ENCODE measurements at places on chromosomes 3 and 15.

- DNase-seq = no peak
Observed at GRCh38 chr3:73060302-73060723, 1.1 kb upstream of the EBLN2 start.

- DNase-seq = no peak
Observed at GRCh38 chr3:196886144-196886543, 18.4 kb downstream of the SENP5 start.

GRCh38 chr3:149366031-149366430 lies 11.4 kb downstream of the TM4SF1 start:
- DNase-seq = no peak

DNA sequence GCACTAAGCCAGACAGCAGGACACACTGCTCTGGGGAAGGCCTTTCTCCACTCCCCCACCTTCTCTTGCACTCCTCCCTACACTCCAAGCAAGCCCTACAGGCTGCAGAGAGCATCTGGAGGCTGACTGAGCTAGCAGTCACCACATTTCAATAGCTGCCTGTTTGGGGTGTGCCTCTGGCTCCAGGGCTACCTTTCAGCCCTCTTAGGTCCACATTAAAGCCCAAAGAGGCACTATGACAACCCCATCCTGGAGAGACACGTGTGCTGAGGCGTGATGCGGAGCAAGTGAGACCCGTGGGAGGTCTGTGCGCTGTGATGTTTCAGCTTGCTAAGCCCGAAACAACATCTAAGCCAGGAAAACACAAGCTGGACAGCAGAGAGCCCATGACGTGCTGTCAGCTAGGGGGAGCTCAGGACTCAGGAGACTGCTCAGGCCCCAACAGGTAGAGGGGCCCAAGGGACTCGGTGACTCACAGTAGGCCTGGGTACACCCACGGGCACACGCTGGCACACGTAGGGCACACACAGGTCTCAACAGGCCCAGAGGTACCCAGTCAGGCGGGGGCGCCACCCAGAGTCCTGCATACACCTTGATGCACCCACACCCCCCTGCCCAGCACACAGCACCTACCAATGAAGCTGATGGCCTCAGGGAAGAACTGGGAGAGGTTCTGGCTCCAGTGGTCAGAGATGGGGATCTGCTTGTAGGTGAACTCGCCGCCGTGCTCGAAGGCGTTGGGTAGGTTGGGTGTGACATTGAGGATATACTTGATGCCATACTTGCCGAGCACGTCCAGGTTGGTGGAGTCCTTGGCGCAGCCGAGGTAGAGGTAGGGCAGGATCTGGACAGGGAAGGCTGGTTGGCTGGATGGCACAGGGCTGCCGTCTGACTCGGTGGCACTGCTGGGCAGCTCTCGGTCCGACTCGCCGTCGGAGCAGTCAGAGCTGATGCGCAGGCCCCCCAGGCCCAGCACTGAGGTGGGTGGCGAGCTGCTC lies 2.8 kb downstream of the DUSP7 start:
- DNase-seq = peak; percentile 64

DNA sequence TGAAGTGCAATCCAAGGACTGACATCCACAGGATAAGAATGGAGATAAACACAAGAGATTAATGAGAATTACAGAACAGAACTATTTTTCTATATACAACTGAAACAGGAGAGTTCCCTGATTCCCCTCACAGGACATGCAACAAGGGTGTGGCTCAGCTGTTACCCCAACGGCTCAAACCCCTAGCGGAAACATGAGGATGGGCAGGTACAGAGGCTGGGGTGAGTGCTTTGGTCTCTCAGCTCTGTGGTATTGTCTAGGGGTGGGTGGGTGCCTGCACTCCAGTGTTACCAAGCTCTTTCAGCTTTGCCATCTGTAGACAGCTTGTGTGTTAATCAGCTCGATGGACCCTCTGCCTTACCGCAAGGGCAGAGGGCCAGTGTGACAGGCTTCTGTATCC lies 17.8 kb upstream of the LRIG1 start:
- no peak for DNase-seq

GRCh38 chr15:92797168-92798052 lies 102.7 kb upstream of the CHD2 start:
- no peak for DNase-seq

DNA sequence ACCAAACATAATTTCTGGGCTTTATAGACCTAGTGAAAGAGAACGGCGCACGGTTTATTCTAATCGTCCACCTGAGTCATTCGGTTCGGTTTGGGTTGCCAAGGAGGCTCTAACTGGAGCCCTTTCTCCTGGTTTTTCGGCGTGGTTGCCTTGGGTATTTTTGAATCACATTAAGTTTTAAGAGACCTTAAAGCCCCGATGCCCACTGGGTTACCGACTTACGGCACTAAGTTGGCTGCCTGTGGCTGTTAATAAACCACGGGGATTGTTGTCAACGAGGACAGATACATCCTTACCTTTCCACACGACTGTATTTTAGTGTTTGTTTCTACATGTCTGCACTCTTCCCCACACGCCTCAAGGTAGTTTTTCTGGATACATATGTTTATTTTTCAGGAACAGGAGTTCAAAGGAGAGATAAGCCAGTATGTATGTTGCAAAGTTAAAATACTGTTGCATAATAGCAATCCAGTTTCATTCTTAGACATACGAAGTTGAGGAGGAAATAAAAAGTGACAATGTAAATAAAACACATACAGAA lies 1.2 kb upstream of the ANP32A start:
- peak; percentile 37 for DNase-seq

DNA sequence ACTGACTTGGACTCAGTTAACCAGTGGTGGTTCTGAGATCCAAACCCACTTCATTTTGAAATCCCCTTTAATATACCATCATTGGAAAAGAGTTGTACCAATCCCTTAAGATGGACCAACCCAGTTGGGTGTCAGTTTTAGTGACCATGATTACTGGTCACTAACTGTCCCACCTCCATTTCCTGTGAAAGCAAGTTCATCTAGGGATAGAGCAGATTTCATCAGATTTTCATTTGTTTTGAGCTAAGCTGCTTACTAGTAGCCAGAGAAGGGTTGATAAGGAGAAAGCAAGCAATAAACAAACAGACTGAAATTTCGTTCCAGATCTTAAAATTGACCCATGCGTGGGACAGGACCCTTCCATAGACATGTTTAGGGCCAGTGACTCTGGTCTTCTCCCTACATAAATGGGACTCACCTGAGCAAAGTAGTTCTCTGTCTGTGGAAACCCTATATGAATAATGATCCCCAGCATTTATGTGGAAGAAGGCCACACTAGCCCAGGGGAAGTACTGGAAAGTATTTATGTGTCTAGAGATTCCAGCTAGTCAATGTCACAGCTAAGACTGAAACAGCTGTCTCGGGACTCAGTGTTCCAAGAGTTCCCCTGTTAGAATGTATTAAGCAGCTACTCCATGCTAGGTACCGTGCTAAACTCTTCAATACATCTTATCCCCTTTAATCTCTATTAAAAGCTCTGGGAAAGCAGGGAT lies 196.0 kb upstream of the BCL6 start:
- DNase-seq = no peak

- no peak for DNase-seq
Observed at GRCh38 chr3:150146991-150147761, 176.5 kb upstream of the PFN2 start.

GRCh38 chr3:759106-759505 lies 333.7 kb upstream of the CNTN6 start:
- DNase-seq = no peak

DNA sequence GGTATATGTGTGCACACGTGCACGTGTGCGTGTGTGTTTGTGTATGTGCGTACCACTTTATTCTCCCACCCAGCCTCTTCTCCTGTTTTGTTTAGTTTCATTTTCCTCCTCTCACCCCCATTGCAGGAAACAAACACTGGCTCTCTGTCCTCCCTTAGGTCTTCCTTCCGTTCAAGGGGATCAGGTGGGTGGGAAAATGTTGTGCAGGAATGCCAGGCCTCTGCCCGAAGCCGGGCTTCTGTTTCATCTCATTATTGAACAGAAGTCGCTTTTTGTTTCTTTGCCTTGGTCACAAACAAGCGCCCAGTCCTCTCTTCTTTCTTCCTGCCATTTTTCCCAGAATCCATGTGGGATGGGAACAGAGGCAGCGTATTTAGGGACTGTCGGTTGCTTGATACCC lies 69.6 kb downstream of the IGF1R start:
- no peak for DNase-seq

GRCh38 chr3:18027161-18027939 lies 284.9 kb upstream of the TBC1D5 start:
- DNase-seq = no peak

DNA sequence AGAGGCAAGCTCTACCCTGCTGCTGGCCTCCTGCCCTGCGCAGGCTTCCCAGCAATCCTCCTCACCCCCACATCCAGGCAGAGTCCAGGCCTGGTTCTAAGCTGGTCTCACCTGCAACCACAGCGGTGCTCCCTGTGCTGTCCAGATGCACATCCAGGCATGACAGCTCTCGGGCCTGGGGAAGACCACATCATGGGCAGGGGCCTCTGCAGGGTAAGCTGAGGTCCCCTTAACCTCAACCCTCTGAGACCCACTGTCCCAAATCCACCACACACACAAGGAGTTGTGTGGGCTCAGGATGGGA lies 10.8 kb downstream of the PLA2G4D start:
- DNase-seq = no peak

DNA sequence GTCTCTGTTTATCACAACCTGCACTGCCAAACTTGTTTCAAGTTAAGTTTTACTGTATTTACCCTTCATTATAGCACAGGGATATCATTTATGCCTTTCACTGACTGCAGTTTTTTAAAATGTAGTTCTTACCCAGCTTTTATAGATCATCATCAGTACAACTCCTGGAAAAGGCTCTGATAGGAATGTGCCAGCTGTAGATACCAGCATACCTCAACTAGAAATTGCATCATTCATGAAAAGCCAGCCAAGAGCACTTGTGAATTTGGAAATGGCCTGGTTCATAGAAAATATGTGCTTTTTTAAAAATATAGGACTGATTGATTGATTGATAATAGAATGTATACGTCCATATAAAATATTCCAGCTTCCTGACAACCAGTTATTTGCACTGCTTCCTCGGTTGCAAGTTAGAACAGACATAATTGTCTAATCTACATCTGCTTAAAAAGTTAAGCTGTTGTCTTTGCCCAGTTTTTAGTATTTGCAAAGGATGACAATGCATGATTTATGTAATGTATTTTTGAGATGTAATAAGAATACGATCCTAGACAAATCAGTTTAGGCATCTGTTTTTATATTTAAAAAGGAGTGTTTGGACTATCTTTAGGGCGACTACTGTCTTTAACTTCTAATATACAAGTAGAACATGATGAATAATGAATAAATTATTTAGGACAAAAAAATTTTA lies 58.5 kb downstream of the DCUN1D1 start:
- no peak for DNase-seq

DNA sequence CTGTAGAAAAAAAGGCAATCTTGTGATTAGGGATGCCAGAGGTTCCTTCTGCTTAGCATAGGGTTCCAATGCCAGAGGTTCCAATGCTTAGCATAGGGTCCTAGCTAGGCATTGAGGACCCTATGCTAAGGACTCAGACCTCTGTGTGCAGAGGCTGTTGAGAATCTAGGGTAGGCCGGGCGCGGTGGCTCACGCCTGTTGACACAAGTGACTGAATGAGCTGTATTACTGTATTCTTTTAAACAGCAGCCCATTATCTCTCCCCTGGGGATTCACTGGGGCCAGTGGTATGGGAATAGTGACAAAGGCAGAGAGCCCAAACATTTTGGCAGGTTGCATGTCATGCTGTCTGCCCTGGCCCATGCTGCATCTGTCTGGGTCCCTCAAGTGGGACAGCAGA lies 16.2 kb downstream of the PAK6 start:
- no peak for DNase-seq

GRCh38 chr3:149589332-149589731 lies 68.5 kb downstream of the WWTR1 start:
- DNase-seq = no peak

DNA sequence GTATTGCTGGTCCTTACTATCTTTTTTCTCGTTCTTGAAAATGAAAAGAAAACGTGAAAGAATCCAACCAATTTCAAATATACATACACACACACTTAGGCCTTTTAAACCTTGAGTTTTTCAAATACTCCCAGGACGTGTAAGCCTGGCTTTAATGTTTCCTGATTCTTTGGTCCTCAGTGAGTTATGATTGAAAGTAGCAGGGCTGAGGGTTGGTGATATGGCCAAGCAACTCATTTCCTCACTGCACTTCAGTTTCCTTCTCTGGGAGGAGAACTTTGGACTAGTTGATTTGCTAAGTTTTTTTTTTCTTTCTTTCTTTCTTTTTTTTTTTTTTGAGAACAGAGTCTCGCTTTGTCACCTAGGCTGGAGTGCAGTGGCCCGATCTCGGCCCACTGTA lies 34.6 kb downstream of the CHD2 start:
- DNase-seq = no peak

DNA sequence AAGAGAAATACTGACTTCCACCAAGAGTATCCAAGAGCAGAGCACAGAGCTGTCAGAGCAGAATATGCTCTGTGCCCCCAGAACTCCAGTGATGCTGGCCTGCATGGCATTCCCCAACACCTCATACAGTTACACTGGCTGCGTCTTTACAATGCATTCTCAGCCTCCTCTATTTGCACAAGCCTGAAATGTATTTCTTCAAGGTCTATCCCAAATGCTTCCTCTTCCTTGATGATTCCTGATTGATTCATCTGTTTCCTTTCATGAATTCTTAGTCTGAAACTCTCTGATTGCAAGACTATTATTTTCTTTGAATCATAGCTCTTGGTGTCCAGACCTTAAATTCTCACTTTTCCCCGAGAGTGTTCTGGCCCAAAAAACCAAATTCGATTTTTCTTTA lies 664.7 kb downstream of the MECOM start:
- DNase-seq = no peak

- DNase-seq = no peak
Observed at GRCh38 chr3:143648708-143649107, 199.6 kb downstream of the SLC9A9 start.

DNA sequence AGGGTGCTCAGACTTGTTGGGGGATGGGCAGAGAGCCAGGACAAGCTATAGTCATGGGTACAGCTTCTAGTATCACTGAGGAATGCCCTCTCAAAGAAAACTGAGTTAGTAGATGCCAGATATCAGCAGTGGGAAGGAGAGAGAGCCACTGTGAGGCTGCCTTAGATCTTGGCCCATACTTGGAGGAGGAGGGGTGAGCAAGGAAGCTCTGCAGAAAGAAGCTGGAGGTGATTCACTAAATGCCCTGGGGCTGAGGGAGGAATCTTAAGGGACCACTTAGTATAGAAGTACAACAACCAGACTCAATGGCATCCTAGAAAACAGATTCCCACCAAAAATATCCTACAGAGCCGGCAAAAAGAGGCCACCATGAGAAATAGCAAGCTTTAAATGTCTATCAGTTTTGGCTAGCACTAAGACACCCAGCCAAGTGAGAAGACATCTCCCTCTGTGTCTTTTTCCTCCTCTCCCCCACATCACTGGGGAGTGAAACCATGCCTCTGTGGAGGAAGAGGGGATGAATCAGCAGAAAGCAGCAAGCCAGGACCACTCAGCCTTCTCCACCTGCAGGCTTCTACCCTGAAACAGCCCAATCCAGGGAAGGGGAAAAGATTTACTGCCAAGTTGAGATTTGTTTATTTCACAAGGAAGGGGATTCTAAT lies 282.5 kb upstream of the STT3B start:
- DNase-seq = no peak

GRCh38 chr3:128074851-128075521 lies 22.7 kb downstream of the SEC61A1 start:
- DNase-seq = no peak
